ENCODE measurements at places on chromosomes 5 and 9. TPM values are rescaled to one million over a fixed set of nuclear protein-coding genes. Genes with fewer than 3 reads are reported as not detected.

The CDKN2A gene
- 1.4 TPM for total RNA-seq

The TMEM215 gene
- not detected for total RNA-seq

DNA sequence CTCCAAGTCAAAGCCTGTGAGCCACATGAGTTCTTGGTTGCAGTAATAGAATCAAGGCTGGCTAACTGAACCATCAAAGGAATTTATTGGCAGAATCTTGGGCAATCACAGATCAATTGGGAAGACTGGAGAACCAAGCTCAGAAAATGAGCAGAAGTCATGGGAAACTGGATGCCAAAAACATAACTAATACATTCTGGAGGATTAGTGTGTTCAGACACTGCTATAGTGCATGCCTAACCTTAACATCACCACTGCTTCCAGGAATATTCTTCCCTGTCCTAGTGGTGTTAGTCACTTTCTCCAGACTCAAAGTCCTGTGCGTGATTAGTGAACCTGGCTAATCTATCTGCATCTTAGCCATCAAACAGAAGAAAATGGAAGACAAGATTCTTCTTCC, 843.7 kb downstream of the EFNA5 start:
- DNase-seq, result no peak

DNA sequence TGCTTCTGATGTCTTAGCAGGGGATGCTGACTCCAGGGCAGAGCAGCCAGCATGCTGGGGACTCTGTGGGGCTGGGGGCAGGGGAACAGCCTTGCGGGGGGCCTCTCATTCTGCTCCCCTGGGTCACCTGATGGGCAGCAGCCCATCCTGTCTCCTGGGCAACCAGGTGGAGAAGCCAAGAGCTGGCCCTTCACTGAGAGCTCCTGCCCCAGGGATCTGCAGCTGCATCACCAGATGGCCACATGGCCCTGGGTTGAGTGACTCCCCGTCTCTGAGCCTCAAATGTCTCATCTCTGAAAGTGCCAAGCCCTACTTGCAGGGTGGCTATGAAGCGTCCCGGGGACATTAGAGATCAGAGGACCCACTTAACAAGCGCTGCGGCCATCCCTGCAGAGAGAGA, 49.1 kb downstream of the LRSAM1 start:
- no peak for DNase-seq

The PRSS3 gene
- total RNA-seq, result 8.9 TPM

- peak; percentile 78 for DNase-seq
These were observed 37.0 kb downstream of the MAMDC2 start for GRCh38 chr9:70080481-70081119.

The SEC24A gene
- total RNA-seq, result 14.8 TPM

- DNase-seq, result no peak
These were observed 75.4 kb downstream of the SLC38A9 start for GRCh38 chr5:55636683-55637082.

GRCh38 chr5:67900514-67900913, 315.0 kb upstream of the PIK3R1 start:
- DNase-seq, result no peak

Data from sigmoid colon (tissue), 7 donors.